ENCODE measurements at places on chromosomes 7 and 10.

DNA sequence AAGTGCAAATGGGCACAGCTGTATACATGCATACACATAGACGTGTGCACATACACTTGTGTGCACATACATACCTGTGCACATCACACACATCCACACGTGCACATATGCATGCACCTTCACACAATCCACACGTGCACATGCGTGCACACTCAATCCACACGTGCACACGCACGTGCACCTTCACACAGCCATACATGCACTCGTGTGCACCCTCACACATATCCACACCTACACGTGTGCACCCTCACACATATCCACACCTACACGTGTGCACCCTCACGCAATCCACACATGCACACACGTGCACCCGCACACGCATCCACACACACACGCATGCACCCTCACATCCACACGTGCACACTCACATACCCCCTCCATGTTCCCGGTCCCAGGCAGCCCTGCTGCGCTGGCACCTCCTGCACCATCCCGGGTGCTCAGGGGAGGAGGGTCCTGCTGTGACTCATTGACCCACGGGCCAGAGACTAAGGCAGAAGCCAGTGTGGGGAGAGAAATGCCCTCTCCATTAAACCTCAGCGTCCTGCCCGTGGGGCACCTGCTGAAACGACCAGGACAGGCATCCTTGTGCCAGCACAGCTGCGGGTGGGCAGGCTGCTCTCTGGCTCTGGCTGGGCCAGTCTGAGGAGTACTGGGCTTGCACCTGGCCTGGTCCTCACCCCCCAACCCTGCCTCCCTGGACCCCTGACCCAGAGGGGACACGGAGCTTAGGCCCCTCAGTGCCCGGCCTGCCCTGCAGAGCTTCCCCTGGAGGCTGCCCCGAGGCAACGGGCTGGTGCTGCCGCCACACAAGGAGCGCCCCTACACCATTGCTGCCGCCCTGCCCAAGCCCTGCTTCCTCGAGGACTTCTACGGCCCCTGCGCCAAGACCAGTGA lies 17.8 kb upstream of the UTF1 start:
- DNase-seq, result no peak

- DNase-seq, result no peak
Observed at GRCh38 chr10:36188080-36188453, 546.0 kb upstream of the FZD8 start.

- no peak for DNase-seq
Observed at GRCh38 chr7:81925530-81925929, 155.7 kb upstream of the HGF start.

DNA sequence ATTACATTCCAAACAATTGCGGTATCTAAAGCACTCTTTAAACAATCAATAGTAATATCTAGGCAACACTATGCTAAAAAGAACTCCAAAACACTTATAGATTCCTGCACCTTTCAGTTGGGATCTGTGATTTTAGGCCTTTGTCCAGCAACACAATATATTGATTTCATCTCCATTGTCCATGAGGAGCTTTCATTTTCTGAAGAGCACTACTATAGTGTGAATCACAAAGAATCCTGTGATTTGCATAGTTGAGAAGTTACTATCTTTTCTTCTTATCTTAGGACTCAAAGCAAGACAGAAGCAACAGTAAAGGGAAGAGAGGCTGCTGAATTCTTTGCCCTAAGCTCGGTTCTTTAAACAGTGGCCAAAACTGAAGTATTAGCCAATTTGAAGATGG lies 846.8 kb downstream of the IPMK start:
- no peak for DNase-seq

DNA sequence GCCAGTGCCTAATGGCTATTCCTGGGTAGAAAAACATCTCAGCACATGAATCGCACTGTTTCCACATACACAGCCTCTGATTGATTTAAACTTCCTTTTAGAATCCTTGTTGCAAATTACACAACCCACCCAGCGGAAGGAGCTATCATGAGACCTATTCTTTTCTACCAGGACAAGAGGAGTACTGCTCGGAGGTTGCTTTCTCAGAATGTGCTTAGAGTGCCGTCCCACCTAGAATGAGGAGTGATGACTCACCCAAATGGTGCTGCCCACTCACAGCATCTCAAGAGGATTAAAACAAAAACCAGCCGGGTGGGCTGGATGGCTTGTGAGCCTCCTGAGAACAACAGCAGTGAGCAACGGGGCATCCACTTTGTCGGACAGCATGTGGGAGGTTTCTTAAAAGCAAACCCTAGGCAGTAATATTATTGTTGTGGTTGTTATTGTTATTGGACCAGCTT lies 128.9 kb downstream of the DGKI start:
- no peak for DNase-seq

DNA sequence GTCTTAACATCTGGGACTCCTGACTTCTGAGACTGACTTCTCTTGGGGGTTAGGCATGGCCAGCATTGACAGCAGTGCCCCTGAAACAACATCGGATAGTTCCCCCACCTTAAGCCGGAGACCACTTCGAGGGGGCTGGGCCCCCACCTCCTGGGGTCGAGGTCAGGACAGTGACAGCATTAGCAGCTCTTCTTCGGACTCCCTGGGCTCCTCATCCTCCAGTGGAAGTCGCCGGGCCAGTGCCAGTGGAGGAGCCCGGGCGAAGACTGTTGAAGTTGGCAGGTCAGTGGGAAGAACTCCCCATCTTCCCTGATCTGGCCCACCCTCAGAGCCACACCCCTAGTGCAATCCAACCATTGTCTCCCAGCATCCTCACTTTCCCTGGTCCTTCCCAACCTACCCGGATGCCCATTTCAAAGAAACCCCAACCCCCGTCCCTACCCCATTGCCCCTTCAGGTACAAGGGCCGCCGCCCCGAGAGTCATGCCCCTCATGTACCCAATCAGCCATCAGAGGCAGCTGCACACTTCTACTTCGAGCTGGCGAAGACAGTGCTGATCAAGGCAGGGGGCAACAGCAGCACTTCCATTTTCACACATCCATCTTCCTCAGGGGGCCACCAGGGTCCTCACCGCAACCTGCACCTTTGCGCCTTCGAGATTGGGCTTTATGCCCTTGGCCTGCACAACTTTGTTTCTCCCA lies 12.1 kb downstream of the ZSWIM8 start:
- DNase-seq, result no peak

GRCh38 chr10:60142736-60143135 lies 236.4 kb upstream of the CCDC6 start:
- DNase-seq, result no peak

DNA sequence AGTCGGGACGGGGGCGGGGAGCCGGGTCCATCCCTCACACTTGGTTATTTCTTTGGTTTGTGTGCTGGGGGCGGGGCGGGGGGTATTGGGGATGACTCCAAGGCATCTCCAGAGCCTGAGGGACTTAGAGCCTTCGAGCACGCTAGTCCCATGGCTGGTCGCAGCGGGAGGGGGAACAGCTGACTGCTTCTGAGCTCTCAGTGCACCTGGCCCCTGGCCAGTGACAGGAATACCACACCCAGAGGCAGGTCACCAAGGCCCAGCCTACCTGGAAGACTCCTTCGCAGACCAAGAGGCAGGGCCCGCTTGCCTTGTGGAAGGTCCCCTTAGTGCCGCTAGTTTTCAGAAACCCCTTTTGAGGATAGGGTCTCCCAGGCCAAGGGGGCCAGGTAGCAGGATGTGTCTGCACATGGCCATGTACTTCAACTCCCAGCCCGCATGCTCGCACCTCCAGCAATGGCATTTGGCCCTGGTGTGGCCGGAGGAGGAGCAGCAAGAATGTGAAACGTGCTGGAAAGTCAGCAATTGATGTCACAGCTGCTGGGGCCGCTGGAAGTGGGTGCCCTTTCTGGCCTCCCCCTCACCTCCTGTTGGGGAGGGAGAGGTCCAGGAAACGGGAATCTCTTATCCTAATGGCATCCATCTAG lies 40.3 kb downstream of the AGAP3 start:
- DNase-seq, result no peak

- no peak for DNase-seq
Observed at GRCh38 chr10:113187063-113187777, 237.2 kb downstream of the TCF7L2 start.

- DNase-seq, result no peak
Observed at GRCh38 chr10:73647875-73648651, 6.8 kb upstream of the MYOZ1 start.

DNA sequence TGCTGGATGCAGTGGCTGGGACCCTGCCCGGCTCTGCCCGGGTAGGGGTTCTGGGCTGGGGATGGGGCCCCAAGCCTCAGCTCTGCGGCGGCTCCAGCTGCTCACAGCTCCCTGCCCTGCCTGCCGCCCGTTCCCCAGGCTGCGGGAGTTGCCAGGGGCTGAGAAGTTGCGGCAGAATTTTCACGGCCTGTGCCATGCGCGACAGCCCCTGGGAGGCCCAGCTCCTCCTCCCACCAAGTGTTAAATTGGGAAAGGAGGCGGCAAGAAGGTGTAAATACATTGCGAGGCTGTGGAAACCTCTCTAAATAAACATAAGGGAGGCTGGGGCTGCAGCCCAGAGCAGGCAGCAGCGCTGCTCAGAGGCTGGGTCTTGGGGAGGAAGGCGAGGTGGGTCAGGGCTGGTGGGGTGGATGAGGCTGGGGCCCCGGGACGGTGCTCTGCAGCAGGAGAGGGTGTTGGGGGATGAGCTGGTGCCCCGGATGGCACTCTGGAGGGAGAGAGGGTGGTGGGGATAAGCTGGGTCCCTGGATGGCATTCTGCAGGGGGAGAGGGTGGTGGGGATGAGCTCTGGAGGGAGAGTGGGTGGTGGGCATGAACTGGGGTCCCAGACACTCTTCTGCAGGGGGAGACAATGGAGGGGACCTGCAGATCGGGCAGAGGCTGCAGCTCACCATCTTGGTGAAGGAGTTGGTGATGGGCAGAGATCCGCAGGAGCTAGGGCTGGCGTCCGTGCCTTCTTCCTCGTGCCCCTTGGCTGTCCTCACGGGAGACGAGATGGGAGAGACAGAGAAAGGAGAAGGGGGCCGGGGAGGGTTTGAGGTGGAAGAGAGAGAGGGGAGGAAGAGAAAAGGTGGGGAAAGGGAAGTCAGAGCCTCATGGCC lies 85.5 kb upstream of the GNA12 start:
- DNase-seq, result no peak

DNA sequence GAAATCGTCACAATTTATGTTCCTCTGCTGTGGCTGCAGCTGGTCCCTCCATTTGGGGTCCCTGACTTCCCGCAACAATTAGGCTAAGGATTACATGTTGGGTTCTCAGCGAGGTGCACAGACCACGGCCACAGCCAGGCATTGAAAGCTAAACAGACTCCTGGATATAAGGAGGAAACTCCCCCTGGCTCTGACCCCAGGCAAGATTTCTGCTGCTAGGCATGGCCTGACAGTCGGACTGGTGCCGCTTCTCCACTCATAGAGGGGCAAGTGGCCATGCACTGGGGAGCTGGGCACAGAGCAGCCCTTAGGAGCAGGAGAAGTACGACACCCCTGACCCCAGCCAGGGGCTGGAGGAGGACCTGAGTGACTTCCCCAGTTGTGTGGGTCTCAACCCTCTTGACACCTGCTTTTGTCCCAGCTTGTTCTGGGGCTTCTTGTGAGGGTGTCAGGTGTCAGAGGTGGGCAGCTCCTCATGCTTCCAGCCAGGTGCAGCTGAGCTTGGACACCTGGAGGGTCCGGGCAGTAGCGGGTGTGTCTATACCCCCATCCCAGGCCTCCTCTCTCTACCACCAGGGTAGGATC lies 38.3 kb downstream of the TSPAN15 start:
- DNase-seq, result no peak

GRCh38 chr10:131930150-131930549 lies 29.3 kb downstream of the PPP2R2D start:
- DNase-seq, result no peak

DNA sequence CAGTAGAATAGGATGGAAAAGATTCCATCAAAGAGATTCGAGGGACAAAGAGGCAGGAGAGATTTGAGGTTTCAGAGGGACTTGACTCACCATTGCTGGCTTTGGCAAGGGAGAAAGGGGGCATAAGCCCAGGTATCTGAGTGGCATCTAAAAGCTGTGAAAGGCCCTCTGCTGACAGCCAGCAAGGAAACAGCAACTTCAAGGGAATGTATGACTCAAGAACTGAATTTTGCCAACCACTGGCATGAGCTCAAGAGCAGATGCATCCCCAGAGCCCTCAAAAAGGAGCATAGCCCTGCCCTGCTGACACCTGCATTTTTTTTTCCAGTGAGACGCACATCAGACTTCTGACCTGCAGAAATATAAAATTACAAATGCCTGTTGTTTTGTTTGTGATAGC lies 19.6 kb upstream of the ADAM12 start:
- DNase-seq, result no peak

DNA sequence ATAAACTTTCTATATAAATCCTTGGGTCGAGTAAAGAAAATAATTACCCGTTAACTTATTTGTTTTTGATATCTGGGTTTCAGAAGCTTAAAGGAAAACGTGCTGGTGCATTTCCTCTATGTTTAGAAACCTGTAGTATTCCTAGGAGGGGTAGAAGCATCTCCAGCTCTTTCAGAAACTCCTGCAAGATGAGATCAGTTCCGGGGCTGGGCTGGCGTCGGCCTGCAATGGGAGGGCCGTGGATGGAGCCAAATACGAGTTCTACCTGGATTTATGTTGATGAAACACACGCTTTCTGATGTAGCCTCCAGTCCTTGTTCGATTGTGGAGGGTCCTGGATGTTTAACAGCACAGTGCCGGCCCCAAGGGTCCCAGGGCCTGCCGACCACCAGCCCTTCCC lies 35.8 kb upstream of the DIP2C start:
- no peak for DNase-seq

DNA sequence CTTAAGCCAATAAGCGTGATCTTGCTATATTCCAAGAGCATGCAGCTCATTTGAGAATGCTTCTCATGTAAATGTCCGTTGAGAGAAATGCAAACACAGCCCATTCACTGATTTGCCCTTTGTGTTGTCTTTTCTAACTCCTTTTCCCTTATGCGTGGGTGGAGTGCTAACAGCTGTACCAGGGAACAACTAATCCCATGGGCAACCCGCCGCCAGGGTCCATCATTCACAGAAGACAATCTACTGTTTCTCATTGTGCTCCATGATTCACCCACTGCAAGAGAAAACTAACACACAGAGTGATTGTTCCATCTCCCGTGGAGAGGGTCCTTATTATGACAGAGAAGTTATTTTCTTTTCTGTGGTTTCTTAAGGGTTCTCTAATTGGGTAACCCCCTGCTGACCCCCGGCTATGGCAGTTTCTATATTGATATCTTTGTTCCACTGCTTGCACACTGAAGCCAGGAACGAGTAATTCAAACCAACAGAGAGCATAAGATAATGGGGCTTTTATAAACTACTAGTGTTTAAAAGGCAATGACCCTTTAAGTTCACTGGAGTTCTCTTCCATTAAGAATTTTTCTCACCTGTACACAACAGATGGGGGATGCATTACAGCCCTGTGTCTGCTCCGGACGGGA lies 298.7 kb downstream of the BAMBI start:
- no peak for DNase-seq

GRCh38 chr7:126958367-126958766 lies 294.4 kb downstream of the GRM8 start:
- no peak for DNase-seq

DNA sequence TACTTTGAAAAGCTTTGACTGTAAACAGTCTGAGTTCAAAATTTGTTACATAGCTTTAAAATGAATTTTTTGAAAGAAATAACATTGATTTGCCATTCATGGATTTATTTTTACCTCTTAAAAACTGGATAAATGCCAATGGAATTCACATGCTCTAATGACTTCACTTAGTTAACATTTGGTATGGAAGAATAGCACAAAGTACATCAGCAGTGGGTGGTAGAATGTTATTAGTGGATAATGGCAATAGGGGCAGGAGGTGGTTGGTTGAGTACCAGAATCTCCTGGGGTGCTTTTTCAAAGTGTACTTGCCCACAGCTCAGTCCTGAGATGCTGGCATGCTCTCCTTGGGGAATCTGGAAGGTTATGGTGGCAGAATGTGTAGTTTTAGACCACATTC lies 4.7 kb downstream of the PPP1R9A start:
- DNase-seq, result no peak
